ENCODE measurements at places on chromosomes 13 and 19. TPM values are rescaled to one million over a fixed set of nuclear protein-coding genes. Genes with fewer than 3 reads are reported as not detected.

GRCh38 chr19:50266041-50266440 is 62.6 kb downstream of the MYH14 start:
- no peak for DNase-seq

DNA sequence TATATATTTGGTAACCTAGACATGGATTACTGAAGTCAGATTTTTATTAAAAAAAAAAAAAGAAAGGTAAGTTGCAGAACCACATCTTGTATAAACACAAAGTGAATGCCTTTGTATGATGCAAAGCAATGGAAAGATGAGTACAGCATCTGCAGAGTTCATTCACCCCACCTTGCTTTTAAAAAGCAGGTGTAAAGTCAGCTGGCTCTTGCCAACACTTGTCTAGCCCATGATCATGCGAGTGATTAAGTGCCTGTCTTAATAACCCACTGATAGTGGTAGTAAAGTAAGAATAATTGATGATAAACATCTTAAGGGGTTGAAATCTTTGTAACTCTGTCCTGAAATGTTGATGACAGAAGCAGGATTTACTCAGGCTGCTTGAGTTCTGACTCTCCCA is 710.4 kb downstream of the EFNB2 start:
- DNase-seq = no peak

DNA sequence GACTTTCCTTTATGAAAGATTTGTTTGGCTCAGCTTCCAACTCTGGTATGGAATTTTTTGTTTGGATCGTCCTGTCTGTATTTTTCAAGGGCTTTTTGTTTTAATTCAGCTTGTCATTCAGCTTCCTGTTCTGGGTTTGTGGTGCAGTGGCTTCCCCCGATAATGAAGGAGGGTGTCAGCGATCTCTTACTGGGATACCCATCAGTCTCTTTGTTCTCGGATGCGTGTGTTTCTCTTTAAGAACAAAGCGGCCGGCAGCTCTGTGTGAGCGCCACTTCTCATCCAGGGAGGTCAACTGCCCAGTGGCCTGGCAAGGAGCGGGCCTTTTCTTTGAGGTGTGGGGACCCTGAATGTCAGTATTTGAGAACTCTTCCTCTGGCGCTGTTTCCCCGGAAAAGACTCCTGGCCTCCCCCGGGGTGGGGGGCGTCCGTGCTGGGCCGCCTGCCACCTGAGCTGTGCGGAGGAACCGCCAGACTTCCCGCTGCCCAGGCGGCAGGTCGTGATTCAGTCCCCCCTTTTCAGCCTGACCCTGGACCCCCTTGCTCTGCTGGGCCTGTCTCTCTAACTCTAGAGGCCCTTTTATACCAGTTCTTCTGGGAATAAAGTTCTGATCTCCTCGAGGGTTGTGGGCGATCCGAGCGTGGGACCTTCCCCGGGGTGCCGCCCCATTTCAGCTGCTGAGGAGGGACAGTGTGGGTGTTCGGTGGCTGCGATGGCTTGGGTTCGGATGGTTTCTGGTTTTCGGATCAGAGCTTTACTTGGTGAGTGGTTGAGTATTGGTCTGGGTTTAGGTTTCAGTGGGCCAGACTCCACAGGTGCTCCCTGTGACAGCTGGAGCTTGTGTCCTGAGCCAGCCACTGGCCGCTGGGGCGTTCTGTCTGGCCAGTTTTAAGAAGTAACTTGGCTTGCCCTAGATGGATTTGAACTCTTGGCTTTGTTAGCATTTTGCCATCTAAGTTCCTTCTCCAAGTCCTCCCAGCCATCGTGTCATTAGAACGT is 3.4 kb downstream of the SF3A2 start:
- no peak for DNase-seq

DNA sequence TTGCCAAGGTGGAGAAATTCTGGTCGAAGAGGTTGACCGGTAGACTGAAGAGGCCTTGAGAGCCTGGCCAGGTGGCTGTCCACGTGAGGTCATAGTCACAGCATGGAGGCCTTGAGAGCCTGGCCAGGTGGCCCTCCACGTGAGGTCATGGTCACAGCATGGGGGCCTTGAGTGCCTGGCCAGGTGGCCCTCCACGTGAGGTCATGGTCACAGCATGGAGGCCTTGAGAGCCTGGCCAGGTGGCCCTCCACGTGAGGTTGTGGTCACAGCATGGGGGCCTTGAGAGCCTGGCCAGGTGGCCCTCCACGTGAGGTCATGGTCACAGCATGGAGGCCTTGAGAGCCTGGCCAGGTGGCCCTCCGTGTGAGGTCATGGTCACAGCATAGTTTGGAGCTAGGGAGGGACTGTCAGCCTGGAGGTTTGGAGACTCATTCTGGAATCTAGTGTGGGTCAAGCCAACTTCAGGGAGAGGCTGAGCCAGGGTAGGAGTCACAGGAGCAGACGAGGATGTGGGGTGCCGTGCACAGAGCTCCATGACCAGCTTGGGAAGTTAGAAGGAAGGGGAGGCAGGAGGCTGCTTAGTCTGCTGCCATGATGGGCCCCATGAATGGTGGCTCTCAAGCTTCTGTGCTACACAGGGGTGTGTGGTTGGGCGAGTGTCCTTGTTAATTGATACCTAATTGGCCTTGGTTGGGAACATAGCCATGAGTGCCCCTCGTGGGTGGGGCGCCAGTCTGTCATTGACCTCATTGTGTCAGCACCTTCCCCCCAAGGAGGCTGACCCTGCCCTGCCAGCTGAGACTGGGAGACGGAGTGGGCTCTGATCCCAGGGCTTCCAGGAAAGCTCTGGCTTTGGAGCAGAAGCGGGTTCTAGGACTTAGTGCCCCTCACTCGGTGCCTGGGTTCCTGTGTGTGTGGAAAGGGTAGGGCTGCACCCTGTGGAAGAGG is 4.0 kb downstream of the LENG9 start:
- DNase-seq = no peak

GRCh38 chr13:110280231-110280813 is 26.6 kb downstream of the COL4A1 start:
- DNase-seq = no peak

GRCh38 chr19:29596885-29597525 is 9.1 kb upstream of the POP4 start:
- no peak for DNase-seq

- no peak for DNase-seq
These were observed 56.3 kb upstream of the DCT start for GRCh38 chr13:94535775-94536174.

DNA sequence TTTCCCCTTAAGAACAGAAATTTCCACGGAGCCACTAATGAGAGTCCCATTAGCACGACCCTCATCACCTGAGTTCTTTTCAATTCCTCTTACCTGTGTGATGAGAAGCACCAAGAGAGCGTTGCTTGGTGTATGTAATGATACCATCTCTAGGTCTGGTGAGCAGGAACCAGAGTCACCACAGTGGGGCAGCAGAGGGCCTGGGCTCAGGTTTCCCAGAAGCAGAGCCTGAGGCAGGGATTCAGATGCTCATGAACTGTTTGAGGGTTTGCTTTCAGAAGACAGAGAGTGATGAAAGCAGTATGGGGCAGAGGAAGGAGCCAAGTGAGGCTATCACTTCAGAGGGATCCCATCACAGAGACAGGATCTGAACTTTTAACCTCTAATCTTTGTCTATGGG is 3.1 kb upstream of the PTPRH start:
- DNase-seq = no peak

GRCh38 chr13:76672420-76672819 is 213.8 kb downstream of the KCTD12 start:
- no peak for DNase-seq

- no peak for DNase-seq
These were observed 21.6 kb downstream of the ATP4B start for GRCh38 chr13:113636266-113636963.

DNA sequence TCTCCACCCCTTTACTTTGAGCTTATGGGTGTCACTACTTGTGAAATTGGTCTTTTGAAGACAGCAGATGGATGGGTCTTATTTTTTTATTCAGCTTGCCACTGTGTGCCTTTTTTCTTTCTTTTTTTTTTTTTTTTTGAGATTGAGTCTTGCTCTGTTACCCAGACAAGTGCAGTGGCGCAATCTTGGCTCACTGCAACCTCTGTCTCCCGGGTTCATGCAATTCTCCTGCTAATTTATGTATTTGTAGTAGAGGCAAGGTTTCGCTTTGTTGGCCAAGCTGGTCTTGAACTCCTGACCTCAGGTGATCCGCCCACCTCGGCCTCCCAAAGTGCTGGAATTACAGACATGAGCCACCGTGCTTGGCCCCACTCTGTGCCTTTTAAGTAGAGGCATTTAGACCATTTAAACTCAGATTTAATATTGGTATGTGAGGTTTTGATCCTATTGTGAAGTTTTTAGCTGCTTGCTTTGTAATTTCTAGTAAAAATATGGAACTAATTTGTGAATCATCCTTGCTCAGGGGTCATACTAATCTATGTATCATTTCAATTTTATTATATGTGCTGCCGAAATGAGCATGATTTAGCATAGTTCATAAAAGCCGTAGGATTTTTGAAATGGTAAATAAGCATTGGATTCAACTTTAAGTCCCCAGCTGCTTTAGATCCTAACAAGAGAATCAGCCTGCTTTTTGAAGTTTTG is 584.5 kb downstream of the SLITRK1 start:
- DNase-seq = no peak

- DNase-seq = no peak
These were observed 6.2 kb downstream of the TMTC4 start for GRCh38 chr13:100668408-100668807.

GRCh38 chr13:49669735-49670309 is 21.5 kb downstream of the EBPL start:
- peak; percentile 29 for DNase-seq

DNA sequence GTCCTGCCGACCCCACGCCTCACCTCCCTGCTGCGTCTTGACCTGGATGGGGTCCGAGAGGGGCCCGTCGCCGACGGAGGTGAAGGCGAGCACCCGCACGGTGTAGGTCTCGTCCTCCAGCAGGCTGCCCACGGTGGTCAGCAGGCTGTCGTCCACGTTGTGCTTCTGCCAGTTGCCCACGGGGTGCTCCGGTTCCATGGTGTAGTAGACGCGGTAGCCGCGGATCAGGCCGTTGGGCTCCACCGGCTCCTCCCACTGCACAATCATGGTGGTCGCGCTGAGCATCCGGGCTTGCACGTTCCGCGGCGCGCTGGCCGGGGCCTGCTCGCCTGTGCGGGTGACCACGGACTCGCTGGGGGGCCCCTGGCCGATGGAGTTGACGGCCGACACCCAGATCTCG is 96.7 kb downstream of the PTPRS start:
- DNase-seq = no peak

GRCh38 chr13:27964741-27965323 is 4.3 kb downstream of the CDX2 start:
- DNase-seq = no peak

Gene NRTN
- total RNA-seq = 2.1 TPM

Gene ZNF101
- total RNA-seq = 15.6 TPM

Gene MUC16
- 0.43 TPM for total RNA-seq

Gene LIN7B
- total RNA-seq = 7.0 TPM

Gene CGB2
- not detected for total RNA-seq

Gene BORA
- 10.8 TPM for total RNA-seq

Gene BAX
- total RNA-seq = 141 TPM

Gene SYCN
- total RNA-seq = not detected

Gene TUBB4A
- total RNA-seq = 41.7 TPM

All from progenitor cell of endocrine pancreas (in vitro differentiated cells).